ENCODE measurements at places on chromosomes 5 and 9.

DNA sequence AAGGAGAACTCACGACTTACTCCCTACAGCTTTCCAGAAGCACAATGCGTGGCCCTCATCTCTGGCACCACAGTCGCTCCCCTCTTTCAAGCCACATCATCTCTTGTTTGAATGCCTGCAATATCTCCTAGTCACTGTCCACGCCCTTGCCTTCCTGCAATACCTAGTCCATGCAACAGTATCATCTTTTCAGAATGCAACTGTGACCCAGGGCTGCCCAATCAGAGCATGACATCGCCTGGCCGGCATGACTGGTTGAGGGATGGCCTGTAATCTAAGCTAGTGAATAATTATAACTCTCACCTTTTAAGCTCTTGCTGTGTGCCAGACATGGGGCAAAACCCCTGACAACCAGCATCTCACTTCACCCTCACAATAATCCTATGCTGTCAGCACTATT is 52.5 kb upstream of the CPEB4 start:
- DNase-seq: no peak

- no peak for DNase-seq
Observed at GRCh38 chr9:326667-327066, 112.0 kb downstream of the DOCK8 start.

- DNase-seq: no peak
Observed at GRCh38 chr5:173944511-173944910, 44.5 kb upstream of the C5orf47 start.

DNA sequence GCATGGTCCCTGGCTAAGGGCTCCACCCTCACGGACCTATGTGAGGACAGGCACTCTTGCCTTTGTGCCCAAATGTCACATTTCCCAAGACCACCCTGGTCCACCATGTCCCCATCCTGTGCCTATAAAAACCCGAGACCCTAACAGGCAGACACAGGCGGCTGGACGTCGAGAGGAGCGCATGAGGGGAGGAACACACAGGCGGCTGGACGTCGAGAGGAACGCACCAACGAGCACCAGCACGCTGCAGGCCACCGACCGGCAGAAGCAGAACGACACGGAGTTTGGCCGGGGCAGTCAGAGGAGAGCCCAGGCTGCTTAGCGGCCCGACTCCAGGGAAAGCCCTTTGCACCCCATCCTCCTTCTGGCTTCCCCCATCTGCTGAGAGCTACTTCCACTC is 119.9 kb downstream of the ADAMTS2 start:
- DNase-seq: no peak

- peak; percentile 86 for DNase-seq
Observed at GRCh38 chr9:120936011-120936763, 9.6 kb upstream of the TRAF1 start.

All from CD4-positive, alpha-beta T cell treated with Interleukin-4 for 1 hour (primary cell).